ENCODE measurements at places on chromosomes 16 and 17.

DNA sequence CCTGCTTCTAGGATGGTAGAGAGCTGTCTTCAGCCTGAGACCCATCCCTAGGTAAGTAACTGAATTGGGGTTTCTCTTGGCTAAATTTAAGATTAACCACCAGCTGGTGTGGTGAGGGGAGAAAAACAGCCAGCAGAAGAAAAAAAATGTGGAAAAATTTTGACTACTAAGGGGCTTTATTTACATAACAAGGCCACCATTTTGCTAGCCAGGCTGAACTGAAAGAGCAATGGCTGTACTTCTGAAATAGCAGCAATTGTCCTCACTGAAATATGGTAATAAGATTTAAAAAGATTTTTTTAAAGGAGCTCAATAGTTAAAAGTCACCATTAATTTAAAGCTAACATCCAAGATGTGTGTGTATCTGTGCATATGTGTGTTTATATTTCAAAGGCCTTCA lies 12.4 kb upstream of the TRIM25 start:
- DNase-seq = no peak

DNA sequence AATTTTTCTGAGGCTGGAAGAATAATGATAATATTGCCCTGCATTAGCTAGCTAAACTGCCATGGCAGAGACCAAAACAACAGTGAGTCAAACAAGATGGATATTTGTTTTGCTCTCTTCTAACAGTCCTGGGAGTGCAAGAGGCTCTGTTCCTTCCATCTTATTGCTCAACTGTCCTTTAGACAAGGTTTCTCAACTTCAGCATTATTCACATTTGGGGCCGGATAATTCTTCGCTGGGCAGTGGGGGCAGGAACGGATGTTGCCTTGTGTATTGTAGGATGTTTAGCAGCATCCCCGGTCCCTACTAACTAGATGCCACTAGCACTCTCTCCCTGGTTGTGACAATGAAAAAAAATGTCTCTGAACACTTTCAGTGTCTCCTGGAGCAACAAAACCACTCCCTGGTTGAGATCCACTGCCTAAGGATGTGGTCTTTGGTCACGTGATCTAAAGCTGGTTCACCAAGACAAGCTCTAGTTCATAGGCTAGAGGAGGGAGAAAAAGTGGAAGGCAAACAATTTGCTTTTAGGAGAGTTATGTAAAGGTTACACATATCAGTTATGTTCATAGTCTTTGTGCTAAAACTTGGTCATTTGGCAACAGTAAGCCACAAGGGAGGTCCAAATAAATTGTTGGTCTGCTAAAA lies 144.4 kb downstream of the PCTP start:
- no peak for DNase-seq

- no peak for DNase-seq
Observed at GRCh38 chr17:73571511-73572130, 72.6 kb downstream of the SDK2 start.

- no peak for DNase-seq
Observed at GRCh38 chr17:51667706-51668083, 407.3 kb downstream of the UTP18 start.

- no peak for DNase-seq
Observed at GRCh38 chr17:77375108-77375916, 234.5 kb downstream of the SEC14L1 start.

DNA sequence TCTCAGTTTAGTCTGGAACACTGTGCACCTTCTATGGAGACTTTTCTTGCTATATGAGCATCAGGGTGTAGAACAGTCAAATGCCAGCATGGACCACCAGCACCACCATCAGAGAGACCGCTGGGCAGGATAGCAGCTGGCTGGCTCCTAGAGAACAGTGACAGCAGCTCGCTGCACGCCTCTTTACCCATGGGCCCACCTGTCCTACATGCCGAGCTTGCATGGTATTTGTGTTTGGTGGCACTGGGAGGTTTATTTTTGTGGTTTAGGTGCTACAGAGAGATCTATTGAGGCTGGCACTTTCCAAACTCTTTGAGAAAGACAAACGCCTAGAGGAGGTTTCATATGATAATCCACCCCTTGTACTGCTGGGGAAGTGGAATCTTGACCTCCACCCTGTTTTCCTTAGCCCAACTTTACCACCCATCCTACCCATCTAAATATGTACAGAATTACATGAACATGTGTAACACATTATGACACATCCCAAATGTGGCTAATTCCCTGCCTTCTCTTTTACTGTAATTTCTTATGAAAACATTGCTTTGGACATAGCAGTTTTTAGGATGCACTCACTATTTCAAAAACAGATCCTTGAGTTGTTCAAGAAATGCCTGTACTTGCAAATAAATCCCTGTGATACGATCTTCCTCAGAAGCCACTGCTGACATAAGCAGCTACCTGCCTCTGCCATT lies 46.3 kb downstream of the COG7 start:
- no peak for DNase-seq

GRCh38 chr17:18362698-18363100 lies 651 bp downstream of the SHMT1 start:
- no peak for DNase-seq

- peak; percentile 41 for DNase-seq
Observed at GRCh38 chr16:85757341-85757822, 6.5 kb upstream of the C16orf74 start.

GRCh38 chr16:87856791-87857228 lies 12.5 kb downstream of the SLC7A5 start:
- DNase-seq = no peak

DNA sequence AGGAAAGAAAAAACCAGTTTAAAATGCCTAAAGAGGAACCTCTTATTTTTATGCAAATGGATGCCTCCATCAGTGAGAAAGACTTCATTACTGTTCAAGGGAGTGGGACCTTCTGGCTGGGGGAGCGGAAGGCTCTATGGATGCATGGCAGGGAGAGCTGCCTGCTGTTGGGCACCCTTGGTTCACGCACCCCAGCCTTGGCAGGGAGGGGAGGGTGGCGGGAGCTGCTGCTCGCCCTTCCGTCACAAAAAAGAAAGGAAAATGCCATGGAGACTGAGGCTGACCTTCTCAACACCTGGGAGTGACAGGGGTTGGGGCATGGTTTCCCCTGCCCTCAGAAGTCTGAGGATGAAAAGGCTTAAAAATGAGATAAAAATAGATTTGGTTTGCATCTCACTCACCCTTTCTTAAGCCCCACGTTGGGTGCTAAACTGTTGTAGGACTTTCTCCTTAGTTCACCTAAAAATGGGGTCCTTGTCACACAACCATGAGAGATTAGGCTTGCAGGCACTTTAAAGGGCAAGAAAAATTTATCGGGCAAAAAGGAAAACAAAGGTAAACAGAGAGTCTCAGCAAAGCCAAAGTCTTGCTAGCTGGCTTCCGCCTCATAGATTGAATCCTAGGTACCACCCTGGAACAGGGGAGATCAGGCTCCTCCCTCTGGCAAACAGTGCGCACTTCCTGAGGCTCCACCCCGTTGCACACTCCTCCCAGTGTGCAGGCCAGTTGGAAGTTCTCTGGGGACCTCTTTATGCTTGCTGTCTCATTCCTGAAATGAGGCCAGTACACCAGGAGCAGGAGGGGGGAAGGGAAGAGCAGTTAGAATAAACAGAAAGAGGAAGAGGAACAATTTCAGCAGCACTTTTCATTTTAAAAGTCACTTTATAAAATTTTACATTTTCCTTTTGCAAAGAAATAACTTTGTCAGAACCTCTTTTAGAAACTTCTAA lies 31.6 kb downstream of the PHKB start:
- DNase-seq = no peak

DNA sequence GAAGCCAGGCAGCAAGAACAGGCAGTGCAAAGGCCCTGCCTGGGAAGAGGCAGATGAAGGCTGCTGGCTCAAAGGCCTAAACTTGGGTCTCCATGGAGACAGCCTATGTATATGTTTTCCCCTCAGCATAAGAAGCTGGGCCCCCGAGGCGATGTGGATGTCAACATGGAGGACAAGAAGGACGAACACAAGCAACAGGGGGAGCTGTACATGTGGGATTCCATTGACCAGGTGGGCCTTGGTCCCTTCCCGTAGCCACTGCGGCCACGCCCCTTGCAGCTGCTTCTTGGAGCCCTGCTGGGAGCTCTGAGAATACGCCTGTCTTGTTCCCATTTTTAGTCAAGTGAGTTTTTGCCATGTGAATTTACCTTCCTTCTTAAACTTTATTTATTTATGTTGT lies 106.0 kb downstream of the SDR42E1 start:
- no peak for DNase-seq

DNA sequence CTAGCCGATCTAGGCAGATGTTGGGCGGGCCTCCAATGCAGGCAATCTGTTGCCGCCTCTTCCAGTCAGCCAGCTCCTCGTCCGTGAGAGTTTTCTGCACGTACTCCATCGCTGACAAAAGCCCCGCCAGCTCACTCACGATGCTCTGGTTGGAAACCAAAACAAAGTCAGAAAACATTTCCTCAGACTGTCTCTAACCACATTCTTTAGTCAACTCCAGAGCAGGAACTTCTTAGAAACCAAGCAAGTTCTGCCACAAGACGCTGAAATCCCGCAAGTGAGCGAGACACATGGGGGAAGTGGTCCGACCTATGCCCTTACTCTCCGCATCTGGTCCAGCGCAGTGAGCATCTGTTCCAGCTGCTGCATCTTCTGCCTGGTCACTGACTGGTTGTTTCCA lies 49.1 kb downstream of the STAT5A start:
- no peak for DNase-seq

DNA sequence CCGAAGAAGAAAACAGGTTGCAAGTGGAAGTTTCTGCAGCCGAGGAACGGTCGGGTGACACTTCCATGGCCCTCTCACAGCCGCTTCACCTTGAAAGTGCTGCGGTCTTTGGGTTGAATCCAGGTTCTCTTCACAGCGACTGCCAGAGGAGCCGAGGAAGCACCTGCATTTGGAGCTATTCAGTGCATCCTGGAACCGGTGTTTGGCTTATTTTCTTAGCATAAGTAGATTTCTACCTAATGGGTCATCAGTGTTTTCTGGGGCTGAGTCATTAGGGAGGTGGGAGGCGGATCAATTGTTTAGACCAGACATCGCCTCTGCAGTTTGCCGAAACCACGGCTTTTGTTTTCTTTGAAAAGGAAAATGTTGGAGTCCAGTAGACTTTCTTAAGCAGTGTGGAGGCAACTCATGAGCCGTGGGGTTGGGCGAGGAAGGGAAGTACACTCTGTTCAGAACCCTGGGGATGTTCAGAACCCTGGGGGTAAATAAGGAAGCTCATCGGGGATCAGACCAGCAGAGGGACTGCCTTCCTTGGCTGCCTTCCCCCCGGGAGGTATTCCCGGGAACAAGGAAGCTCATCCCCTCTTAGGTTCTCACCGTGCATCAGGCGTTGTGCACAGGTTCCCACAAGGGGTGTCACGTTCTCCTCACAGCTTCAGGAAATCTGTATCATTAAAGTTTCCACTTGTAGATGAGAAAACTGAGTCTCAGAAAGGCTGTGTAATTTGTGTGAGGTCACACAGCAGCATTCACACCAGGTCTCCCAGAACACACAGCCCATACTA lies 361.5 kb downstream of the SNX29 start:
- no peak for DNase-seq

GRCh38 chr16:83031524-83031923 lies 404.8 kb downstream of the CDH13 start:
- no peak for DNase-seq

DNA sequence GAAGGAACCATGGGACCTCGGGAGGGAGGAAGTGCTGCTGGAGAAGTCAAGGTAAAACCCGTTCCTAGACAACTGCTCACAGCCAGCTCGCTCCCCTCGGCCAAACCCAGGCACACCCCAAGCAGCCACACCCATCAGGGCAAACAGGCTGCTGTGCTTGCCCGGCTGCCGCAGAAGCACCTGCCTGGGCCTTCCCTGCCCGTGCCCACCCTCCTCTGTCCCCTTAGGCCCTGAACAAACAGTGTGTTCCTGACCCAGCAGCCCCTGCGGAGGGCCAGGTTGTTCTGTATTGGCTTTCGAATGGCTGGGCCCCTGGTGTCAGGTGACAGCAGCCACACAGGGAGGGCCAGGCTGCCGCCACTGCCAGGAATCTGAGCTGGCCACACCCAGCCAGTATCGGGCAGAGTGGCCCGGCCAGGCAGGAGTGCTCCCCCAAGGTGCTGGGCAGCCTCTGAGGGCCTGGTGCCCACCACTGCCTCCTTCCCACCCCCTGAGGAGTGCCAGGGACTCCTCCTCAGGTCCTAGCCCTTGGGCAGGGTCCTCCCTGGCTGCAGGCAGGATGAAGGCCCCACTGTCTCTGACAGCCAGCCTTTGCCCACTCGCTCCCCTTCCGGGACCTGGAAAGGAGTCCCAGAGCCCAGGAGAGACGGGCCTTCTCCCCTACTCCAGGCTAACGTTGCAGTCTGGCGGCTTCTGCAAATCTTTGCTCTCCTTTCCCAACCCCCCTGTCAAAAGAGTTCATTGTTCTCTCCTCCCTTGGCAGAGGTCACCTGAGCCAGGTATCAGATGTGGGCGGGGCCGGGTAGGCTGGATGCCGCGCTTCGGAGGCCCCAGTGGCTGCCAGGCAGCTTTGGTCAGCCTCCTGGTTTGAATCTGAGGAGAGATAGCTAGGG lies 24.0 kb downstream of the LLGL2 start:
- no peak for DNase-seq

DNA sequence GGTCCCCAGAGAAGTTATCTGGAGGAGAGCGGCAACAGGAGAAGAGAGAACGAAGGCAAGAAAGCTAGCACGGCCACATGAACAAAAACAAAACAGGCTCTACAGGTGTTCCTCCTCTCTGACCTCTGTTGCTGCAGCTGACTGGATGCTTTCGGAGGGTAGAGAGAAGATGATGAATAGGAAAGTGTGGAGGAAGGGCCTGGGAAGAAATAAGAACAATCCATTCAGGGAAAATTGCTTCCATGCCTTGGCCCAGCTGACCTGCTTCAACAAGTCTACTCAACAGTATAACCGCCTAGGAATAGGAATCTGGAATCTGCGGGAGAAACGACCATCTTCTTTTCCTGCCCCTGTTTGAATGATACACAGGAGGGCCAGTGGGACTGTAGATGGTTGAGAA lies 258.5 kb downstream of the ZFHX3 start:
- no peak for DNase-seq

DNA sequence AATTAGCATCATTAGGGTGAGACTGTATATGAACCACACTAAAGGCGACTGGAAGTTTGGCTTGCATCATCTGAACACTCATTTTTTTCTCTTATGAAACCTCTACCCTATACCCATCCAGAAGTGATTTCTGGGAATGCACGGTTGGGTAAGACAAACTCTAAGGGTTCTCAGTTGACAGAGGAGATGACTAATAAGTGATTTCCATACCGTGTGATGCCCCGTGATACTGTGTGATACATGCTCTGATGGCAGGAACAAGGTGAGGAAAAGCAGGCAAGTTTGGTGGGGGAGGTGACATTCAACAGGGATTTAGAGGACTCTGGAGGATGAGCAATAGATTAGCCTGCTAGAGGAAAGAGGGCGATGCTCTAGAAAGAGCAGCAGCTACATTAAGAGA lies 156.4 kb upstream of the CCL2 start:
- no peak for DNase-seq

Measured in HFF-Myc (cell line).